ENCODE measurements at places on chromosomes 5 and 9. TPM values are rescaled to one million over a fixed set of nuclear protein-coding genes. Genes with fewer than 3 reads are reported as not detected.

SVEP1 gene
- polyA plus RNA-seq, result 6.5 TPM

TAS2R1 gene
- polyA plus RNA-seq, result not detected

GABRA1 gene
- not detected for polyA plus RNA-seq

CD74 gene
- polyA plus RNA-seq, result 2,010 TPM

GAS1 gene
- 7.3 TPM for polyA plus RNA-seq

RASA1 gene
- polyA plus RNA-seq, result 8.3 TPM

Data from lung (tissue), 17 donors.